ENCODE measurements at places on chromosomes 11 and 22. TPM values are rescaled to one million over a fixed set of nuclear protein-coding genes. Genes with fewer than 3 reads are reported as not detected.

NEFH gene
- total RNA-seq = 3.1 TPM

YPEL1 gene
- 7.9 TPM for total RNA-seq

OR10G6 gene
- not detected for total RNA-seq

MUC2 gene
- total RNA-seq = not detected

TBX1 gene
- total RNA-seq = not detected

KRTAP5-1 gene
- not detected for total RNA-seq

SCO2 gene
- total RNA-seq = 9.5 TPM

TMPRSS5 gene
- 1.2 TPM for total RNA-seq
